ENCODE measurements at places on chromosomes 16 and 17.

DNA sequence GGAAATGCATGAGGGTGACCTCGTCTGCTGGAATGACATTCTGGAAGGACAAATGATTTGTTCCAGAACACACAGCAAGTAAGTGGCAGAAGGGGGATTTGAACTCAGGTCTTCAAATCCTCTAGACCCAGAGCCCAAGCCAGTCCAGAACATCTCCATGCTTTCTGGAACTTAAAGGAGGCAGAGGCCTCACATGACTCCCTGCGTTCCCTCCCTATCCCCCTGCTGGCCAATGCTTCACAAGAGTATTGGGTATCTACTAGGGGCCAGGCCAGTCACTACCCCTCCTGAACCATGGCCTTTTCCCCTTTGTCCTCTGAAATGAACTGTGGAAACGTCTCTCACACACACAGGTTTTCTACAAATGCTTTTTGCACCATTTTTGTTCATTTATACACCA, 7.6 kb upstream of the BEAN1 start:
- DNase-seq, result no peak

GRCh38 chr17:83125515-83126274, 46.3 kb downstream of the METRNL start:
- no peak for DNase-seq

- DNase-seq, result no peak
Observed at GRCh38 chr17:68296217-68297191, 5.2 kb downstream of the ARSG start.

GRCh38 chr17:67216578-67217320, 28.2 kb downstream of the HELZ start:
- DNase-seq, result no peak

DNA sequence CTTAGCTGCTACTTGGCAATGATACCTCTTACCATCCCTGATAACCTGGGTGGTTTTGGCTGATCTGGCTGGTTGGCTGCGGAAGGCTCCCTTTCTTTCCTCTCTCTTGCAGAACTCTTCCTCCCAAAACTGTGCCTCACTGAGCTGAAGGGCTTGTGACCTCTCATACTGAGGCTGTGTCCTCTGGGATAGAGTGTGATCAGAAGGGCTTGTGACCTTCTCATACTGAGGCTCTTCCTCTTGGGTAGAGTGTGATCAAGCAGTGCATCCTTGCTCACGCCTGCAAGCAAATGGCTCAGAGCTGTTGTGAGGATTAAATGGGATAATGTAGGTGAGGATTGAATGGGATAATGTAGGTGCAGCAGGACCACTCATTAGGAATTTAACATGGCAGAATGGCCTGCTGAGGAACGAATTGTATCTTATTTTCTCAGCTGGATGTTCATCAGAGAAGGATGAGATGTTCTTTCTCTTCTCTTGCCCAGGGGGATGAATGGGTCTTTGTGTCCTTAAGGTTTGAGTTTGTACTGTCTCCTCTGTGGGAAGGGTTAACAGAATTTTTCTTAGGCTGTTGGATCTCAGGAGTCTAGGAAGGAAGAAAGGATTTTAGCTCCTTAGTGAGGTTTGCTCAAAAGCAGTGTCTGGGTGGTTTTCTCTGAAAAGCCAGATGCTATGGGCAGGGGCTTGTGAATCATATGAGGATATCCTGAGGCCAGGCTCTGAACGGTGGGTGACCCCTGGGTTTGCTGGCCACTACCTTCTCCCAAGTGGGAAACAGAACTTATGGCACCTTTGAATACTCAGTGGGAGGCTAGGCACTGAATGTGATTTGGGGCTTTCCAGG, 130.0 kb upstream of the HS3ST2 start:
- DNase-seq, result no peak

GRCh38 chr17:42266918-42267766, 9.0 kb downstream of the STAT5B start:
- no peak for DNase-seq

DNA sequence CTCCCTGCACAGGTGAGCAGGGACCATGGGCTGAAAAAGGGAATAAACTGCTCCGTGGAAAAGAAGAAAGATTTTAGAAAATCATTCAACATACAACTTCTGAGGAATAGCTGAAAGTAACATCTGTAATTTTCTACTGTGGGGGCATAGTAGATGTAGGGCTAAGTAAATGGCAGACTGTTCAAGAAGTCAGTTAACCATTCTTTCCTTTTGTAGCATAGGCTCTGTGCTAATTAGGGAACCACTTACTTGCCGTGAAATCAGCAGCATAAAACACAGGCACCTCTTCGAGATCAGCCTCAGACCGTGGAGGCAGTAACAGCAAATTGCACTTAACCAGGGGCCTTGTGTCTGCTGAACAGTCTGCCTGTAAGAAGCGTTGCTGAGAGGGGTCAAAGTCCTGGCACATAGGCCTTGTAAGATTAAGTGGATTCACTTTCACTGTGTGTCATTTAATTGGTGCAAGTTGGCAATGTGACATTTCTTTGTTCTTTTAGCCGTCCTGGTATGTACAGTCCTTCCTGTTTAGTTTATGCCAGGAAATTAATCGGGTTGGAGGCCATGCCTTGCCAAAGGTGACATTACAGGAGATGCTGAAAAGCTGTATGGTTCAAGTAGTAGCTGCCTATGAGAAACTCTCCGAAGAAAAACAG, 10.4 kb downstream of the COG1 start:
- DNase-seq, result no peak
